Fibroblast of lung (primary cell): ENCODE measurements at places on chromosomes 1 and 21.

DNA sequence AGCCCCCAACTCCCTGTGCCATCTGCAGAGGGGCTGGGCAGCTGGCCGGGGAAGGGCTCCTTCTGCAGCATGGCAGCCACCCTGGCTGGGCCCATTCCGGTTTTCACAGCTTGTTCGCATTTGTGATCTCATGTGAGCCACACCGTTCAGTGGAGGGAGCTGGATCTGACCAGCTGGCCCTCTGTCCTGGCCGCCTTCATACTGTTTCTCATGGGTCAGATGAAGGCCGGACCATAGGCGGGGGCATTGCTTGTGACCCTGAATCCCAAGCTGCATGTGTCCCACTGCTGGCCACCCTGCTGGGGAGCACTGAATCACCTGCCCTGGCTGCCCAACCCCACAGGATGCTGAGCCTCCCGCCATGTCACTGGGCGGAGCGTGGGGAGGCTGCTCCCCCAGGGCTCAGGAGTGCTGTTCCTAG is 36.4 kb upstream of the PRSS38 start:
- no peaks in the 10 kb centered on the region for H3K27me3 ChIP-seq
- H3K4me1 ChIP-seq: peaks cover 5% of the 10 kb centered on the region
- H3K36me3 ChIP-seq: peaks cover 11% of the 10 kb centered on the region

DNA sequence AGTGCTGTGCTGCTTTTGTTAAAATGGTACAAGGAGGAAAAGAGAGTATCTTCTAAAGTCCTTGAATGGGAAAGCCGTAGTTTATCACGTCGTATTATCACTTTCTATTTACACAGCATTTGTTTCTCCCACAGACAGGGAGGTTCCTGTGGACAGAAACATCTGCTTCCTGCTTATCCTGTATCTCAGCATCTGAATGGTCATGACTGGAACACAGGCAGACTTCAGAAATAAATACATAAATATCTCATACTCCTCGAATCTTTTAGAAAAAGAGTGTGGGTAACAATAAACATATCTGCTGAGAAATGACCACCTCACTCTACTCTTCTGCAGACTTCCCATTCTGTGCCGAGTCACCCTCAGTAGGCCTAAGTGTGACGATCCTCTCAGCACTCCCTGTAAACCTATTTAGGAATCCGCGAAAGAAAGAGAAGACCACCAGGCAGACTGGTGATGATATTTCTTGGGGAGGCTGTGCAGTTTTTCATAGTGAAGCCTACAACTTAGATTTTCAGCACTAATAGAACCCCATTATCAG is 393.5 kb downstream of the SMYD3 start:
- peaks cover 3% of the 10 kb centered on the region for H3K4me1 ChIP-seq
- DNase-seq: no peak
- H3K27ac ChIP-seq: no peak overlapping the region
- H3K4me3 ChIP-seq: no peak overlapping the region

DNA sequence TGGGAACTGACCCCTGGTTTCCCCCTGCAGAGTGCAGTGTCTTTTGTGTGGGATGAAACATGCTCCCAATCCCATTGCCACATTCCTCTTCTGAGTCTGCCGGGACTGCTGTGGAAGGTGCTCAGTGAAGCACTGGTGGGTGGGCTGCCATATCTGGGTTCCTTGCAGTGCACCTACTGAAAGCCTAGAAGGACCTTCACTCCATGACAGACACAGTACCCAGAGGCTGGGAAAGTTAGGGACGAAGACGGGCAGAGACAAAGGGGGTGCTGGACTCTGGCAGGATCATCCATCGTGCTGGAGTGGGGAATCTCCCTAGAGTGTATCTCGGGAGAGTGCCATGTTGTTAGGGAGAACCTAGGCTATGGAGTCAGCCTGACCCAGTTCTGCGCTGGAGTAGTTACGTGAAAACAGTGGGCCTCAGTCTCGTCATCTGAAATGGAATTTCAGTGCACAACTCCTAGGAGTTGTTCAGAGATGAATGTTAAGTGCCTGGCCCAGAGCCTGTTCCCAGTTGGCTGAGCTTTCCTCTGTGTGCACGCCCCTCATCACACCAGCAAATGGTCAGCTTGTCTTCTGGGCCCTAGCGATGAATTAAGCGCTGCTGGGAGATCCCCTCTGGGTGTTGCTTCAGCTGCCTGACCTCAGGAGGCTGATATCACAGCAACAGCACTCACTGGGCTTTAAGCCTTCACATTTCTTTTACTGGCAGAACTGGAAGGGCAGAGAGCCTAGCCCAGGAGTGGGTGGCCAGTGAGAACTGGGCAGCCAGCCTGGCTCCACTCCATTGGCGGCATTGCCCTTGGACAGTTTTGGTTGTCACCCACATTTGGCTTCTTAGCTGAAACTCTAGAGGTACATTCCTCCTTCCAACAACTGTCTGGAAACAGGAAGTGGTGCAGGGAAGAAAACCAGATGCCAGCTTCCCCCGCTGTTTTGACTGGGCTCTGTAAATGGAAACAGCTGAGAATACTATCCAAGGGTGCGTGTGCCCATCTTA is 479.8 kb upstream of the VAMP3 start:
- peak overlapping the region; percentile 57 for H3K27ac ChIP-seq
- DNase-seq: peak; percentile 81
- H3K4me3 ChIP-seq: no peak overlapping the region
- H3K27me3 ChIP-seq: no peaks in the 10 kb centered on the region
- H3K4me1 ChIP-seq: peaks cover 10% of the 10 kb centered on the region
- no peaks in the 10 kb centered on the region for H3K36me3 ChIP-seq

- DNase-seq: no peak
- no peaks in the 10 kb centered on the region for H3K36me3 ChIP-seq
- no peak overlapping the region for H3K4me3 ChIP-seq
- no peaks in the 10 kb centered on the region for H3K27me3 ChIP-seq
Measured at GRCh38 chr1:92544756-92545165, 58.0 kb upstream of the GFI1 start.

- H3K4me1 ChIP-seq: no peaks in the 10 kb centered on the region
- H3K4me3 ChIP-seq: no peak overlapping the region
- no peaks in the 10 kb centered on the region for H3K27me3 ChIP-seq
- H3K27ac ChIP-seq: no peak overlapping the region
Measured at GRCh38 chr1:168520832-168521231, 23.0 kb downstream of the XCL2 start.
